ENCODE measurements at places on chromosomes 4 and X. TPM values are rescaled to one million over a fixed set of nuclear protein-coding genes. Genes with fewer than 3 reads are reported as not detected.

TCEAL2 gene
- total RNA-seq = not detected

ZNF827 gene
- 13.6 TPM for total RNA-seq

UCP1 gene
- not detected for total RNA-seq

PPARGC1A gene
- total RNA-seq = not detected

PNCK gene
- total RNA-seq = 0.16 TPM

FAM241A gene
- total RNA-seq = 1.3 TPM

- no peak overlapping the region for H3K27ac ChIP-seq
- no peak overlapping the region for H3K4me3 ChIP-seq
- peaks cover 7% of the 10 kb centered on the region for H3K4me1 ChIP-seq
- no peaks in the 10 kb centered on the region for H3K36me3 ChIP-seq
- no peak for DNase-seq
Measured at GRCh38 chr4:179941911-179942310, 2301.3 kb upstream of the TENM3 start.

DNA sequence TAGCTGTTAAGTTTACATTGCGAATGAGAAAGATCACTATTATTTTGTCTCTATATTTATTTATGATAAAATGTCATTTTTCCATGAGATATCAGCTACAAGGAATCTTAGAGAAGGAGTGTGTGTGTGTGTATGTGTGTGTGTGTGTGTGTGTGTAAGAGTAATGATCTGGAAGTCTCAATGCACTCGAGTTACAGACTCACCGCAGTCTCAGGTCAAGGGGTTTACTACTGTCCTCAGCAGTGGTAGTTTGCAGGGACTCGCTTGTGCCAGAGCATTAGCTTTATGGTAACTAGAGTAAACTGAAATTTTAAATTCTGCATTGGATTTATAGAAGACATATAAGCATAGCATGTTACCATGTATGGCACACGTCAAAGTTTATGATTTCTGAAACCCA is 30.8 kb downstream of the LRP2BP start:
- no peak overlapping the region for H3K27ac ChIP-seq
- H3K4me1 ChIP-seq = no peaks in the 10 kb centered on the region
- no peak overlapping the region for H3K4me3 ChIP-seq

DNA sequence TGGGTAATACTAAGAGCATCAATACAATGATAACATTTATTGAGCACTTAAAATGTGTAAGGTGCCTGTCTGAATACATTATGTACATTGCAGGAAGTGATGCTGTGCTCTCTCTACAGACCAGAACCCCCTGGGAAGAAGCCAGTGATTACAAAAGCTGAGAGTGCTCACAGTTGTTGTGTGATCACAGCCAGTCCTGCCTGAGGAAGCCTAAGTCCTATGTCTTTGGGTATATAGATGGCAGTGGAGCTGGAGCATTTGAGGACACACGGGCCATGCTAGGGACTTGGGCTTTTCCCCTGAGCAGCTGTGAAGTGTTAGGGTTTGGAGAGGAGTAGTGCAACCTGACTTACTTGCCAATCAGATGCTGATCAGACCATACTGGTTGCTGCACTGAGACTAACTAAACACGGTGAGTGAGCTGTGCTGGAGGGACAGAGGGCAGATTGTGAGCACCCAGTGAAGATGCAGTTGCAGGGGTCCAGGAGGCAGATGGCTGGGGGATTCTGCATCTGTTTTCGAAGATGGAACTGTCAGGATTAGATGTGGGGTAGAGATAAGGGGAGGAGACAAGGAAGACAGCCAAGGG is 60.8 kb upstream of the TBC1D14 start:
- H3K4me3 ChIP-seq = no peak overlapping the region
- H3K27ac ChIP-seq = no peak overlapping the region
- H3K27me3 ChIP-seq = no peaks in the 10 kb centered on the region
- H3K4me1 ChIP-seq = peaks cover 12% of the 10 kb centered on the region

- H3K36me3 ChIP-seq = no peaks in the 10 kb centered on the region
- no peak for DNase-seq
- no peaks in the 10 kb centered on the region for H3K27me3 ChIP-seq
- no peak overlapping the region for H3K4me3 ChIP-seq
- H3K4me1 ChIP-seq = no peaks in the 10 kb centered on the region
- no peak overlapping the region for H3K27ac ChIP-seq
Measured at GRCh38 chrX:31316340-31316991, 244.6 kb upstream of the FTHL17 start.

DNA sequence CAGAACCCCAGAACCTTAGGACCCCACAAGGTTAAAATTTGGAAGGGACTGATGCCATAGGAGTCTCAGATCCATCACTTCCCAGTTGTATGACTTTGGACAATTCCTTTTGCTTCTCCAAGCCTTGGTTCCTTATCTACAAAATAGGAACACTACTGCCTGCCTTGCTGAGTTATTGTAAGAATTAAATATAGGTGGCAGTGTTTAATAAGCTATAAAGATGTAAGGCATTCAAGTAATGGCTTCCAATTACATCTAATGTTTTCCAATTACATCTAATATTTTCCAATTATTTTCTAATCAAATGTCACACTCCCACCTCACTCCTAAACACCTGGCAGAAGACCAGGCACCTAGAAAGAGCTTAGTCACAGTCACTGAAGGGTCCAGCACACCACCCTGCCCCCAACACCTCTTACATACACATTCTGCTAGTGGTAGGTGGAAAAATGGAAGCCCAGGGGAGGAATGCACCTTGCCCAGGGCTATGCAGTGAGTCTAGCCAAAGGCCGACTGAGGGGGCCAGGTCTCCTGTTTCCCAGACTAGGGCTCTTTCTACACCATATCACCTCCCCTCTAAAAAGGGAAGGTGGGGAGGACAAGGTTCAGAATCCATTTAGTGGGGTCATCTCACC is 24.5 kb upstream of the KDM5C start:
- DNase-seq = no peak
- no peak overlapping the region for H3K4me3 ChIP-seq
- no peaks in the 10 kb centered on the region for H3K4me1 ChIP-seq
- no peaks in the 10 kb centered on the region for H3K36me3 ChIP-seq

DNA sequence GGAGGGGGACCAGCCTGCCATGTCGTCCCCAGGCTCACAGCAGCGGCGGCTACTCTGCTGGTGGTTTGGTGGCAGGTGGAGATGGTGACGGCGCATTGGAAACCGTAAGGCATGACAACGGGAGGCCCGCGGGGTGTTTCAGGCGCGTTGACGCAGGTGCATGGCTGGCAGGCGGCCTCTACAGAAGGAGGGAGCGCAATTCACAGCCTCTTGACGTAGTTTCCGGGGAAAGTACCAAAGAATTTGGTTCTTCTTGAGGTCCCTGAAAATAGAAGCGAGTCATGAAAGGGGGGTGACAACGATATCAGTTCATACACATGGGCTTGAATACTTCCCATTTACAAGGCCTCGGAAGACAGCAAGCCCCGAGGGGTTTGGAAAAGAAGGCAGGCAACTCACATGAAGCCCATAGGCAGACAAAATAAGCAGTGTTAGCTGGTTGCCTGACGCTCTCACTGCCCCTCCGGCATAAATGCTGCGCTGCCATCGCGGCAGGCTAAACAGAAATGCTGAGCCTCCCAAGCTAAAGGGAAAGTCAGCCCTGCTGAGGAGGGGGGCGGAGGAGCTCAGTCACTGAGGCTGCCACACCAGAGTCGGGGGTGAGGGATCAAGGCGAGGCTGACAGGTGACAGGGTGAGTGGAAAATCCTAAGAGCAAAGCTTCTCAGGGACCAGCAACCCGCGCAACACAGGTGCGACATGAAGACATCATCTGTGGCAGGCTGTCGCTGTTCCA is 52.3 kb upstream of the PDLIM3 start:
- no peak overlapping the region for H3K27ac ChIP-seq
- H3K4me1 ChIP-seq = peaks cover 10% of the 10 kb centered on the region
- peak; percentile 43 for DNase-seq

GRCh38 chrX:134725103-134725690 is 66.9 kb upstream of the PLAC1 start:
- DNase-seq = no peak
- H3K36me3 ChIP-seq = no peaks in the 10 kb centered on the region
- no peak overlapping the region for H3K27ac ChIP-seq
- peaks cover 6% of the 10 kb centered on the region for H3K27me3 ChIP-seq
- H3K4me3 ChIP-seq = no peak overlapping the region

DNA sequence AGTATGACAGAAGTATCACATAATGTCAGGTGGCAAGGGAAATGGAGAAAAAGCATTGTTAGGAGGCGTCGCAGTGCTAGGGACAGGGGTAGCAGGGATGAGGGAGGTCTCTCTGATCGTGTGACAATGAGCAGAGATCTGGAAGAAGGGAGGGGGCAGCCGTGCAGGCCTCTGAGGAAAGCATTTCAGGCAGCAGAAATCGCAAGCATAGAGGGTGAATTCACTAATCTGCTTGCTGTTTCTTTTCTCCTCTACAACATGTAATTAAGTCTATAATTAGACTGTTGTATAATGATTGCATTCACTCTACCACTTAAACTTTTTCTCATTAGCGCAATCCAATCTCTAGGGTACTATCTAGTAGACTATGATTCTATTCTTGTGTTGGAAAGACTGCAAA is 9.1 kb downstream of the CYP4V2 start:
- H3K4me1 ChIP-seq = peaks cover 7% of the 10 kb centered on the region
- no peak overlapping the region for H3K27ac ChIP-seq
- H3K27me3 ChIP-seq = no peaks in the 10 kb centered on the region
- no peak overlapping the region for H3K4me3 ChIP-seq
- peaks cover 25% of the 10 kb centered on the region for H3K36me3 ChIP-seq
